Stimulated activated CD4-positive, alpha-beta T cell treated with anti-CD3 and anti-CD28 coated beads, Interleukin-15, amount 100 ng/mL, for 1 hour (primary cell): ENCODE measurements at places on chromosomes 16 and 17.

DNA sequence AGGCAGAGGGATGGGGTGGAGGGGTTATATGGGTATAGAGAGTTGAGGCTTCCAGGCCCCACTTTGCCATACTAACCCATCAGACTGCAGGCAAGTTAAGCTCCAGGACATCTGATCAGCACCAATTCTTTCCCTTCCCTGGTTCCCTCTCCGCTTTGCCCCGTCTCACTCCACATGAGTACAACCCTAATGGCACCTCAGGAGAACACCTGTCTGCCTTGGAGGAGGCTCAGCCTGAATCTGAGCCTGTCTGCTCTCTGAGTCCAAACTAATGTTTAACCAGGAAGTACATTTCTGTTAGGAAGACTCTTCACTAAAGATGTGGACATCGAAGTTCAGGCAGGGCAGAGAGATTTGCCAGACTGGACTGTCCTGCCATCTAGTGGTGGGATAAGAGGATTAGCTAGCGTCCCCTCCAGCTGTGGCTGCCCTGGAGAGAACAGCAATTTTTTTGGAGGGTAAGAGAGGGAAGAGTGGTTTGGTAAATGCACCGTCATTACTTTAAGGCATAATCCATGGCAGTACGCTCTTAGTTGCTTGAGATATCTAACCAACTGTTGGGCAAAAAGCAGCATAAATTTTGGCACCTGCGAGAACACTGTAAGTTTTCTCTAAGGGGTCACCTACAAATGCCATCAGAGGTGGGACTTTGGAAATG, 29.2 kb upstream of the LRRC75A start:
- peak; percentile 11 for DNase-seq

- DNase-seq: no peak
These were observed 65.7 kb downstream of the PARN start for GRCh38 chr16:14564323-14564722.

DNA sequence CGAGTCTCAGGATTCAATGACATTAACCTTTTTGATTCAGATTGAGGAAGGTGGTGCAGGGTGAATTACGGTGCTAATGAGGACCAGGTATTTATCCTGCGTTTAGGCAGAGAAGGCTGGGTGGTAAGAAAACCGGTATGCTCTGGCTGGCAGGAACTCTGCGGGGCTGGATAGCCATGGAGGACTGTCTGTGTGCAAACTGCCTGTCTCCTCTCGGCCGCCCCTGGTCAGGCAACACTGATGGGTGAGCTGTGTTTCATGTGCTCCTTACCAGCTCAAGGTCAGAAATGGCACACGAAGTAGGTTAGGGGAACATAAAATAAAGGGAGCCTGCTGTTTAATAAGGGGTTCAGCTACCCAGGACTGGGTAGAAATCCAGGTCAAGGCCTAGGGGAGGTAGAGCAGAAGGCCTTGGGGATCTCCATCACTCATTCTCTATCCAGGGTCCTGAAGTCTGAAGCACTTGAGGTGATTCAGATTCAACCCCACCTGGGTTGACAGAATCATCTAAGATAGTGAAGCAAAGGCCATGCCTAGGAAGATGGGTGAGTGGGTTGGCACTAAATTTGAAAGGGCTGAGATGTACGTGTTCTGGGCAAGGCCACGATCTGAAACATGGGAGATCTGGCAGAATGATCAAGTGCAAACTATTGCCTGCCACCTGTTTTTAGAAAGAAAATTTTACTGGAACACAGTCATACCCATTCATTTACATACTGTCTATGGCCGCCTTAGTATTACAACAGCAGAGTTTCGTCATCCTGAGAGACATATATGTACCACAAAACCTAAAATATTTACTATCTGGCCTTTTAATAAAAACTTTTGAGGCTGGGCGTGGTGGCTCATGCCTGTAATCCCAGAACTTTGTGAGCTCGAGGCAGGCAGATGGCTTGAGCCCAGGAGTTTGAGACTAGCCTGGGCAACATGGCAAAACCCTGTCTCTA, 292.5 kb downstream of the XYLT1 start:
- no peak for DNase-seq

GRCh38 chr17:27072885-27073284, 221.0 kb upstream of the WSB1 start:
- no peak for DNase-seq

GRCh38 chr16:8818504-8819270, 21.0 kb downstream of the PMM2 start:
- DNase-seq: no peak

- DNase-seq: no peak
These were observed 14.5 kb downstream of the TRAF7 start for GRCh38 chr16:2170080-2170479.

DNA sequence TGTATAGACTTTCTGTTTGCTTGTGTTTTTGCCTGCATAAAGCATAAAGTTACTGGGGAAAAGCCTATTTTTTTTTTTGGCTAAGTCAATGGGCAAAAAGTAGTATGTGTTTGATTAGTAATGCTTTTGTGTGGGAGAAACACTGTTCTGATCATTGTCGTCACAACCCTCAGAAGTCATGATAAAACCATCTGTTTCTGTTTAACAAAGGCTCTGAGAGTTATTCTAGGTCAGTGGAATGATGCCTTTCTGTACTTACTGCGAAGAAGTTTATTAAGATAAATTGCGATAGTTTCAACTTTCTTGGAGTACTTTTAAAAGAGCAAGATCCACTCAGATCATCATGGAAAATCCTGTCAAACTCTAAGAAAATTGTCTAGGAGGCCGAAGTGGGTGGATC, 80.9 kb downstream of the PRKCA start:
- DNase-seq: no peak

DNA sequence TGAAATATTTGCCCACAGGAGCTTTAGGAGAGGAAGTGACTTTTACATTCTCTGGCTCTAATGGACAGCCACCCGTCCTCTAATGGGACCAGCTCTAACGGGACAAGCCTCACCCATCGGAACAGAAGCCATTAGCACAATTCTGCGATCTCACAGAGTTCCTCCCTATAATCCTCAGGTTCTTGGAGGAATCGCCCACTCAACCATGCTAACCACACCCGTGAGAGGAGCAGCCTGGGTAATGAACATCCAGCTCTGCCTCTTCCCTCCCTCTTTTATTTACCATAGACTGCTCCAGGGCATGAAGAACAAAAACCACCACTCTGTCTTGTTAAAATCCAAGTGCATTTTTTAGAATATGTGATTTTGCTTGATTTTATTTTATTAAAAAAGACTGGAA, 6.8 kb downstream of the SLC35B1 start:
- DNase-seq: no peak
